Pancreas (tissue), 10 donors: ENCODE measurements at places on chromosomes 5 and 9. TPM values are rescaled to one million over a fixed set of nuclear protein-coding genes. Genes with fewer than 3 reads are reported as not detected.

Gene TLX3
- polyA plus RNA-seq: not detected

Gene FCHO2
- polyA plus RNA-seq: 4.6 TPM

Gene SLC6A18
- polyA plus RNA-seq: 0.14 TPM

Gene NR6A1
- polyA plus RNA-seq: 3.0 TPM

Gene SLCO6A1
- not detected for polyA plus RNA-seq

Gene ALAD
- 46.5 TPM for polyA plus RNA-seq

Gene GGTA1
- 2.7 TPM for polyA plus RNA-seq

Gene MELK
- polyA plus RNA-seq: 0.23 TPM

Gene SPINK6
- not detected for polyA plus RNA-seq

Gene LECT2
- polyA plus RNA-seq: not detected

Gene SH2D3C
- 6.9 TPM for polyA plus RNA-seq

Gene NEUROG1
- polyA plus RNA-seq: not detected

Gene ANKRD31
- 0.08 TPM for polyA plus RNA-seq
